Bronchial epithelial cell (primary cell): ENCODE measurements at places on chromosomes 6 and 20.
A peak's percentile ranks its signal among the peaks of the same experiment; 100 is the strongest.

DNA sequence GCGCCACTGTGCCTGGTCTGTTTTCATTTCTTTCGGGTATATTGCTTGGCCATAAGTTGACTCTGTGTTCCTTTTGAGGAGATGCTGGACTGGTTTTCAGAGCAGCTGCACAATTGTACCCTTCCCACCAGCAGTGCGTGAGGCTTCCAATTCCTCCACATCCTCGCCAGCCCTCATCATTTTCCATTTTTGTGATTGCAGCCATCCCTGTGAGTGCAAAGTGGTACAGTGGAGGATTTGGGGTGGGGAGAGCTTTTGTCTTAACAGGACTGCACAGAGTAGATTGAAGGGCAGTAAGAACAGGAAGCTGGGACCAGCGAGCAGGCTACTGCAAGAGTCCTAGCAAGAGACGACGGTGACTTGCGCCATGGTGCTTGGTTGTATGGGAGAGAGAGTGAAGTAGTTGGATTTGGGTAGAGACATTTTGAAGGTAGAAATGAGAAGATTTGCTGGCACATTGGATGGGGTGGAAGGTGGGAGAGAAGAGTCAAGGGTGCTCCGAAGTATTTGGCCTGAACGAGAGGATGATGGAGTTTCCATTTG is 18.3 kb downstream of the BCAS4 start:
- DNase-seq, result no peak

DNA sequence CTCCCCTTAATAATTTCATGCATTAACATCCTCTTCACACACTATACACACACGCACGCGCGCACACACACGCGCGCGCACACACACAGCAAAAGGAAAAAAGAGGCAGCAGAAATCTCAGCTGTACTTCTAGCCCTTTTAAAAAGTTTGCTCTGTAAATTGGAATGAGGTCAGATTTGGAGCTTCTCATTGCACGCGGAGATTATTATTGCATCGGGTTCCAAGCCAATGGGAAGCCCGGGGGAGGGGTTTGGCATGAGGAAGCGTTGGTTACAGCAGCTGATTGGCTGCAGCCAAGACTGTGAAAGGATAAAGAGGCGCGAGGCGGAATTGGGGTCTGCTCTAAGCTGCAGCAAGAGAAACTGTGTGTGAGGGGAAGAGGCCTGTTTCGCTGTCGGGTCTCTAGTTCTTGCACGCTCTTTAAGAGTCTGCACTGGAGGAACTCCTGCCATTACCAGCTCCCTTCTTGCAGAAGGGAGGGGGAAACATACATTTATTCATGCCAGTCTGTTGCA is at the start of gene SOX4:
Gene SOX4 (plus strand): TSS at position 340 of the 515 bp plus-strand sequence. CDS start 784 bp downstream, outside the sequence.
- DNase-seq, result peak; percentile 95

DNA sequence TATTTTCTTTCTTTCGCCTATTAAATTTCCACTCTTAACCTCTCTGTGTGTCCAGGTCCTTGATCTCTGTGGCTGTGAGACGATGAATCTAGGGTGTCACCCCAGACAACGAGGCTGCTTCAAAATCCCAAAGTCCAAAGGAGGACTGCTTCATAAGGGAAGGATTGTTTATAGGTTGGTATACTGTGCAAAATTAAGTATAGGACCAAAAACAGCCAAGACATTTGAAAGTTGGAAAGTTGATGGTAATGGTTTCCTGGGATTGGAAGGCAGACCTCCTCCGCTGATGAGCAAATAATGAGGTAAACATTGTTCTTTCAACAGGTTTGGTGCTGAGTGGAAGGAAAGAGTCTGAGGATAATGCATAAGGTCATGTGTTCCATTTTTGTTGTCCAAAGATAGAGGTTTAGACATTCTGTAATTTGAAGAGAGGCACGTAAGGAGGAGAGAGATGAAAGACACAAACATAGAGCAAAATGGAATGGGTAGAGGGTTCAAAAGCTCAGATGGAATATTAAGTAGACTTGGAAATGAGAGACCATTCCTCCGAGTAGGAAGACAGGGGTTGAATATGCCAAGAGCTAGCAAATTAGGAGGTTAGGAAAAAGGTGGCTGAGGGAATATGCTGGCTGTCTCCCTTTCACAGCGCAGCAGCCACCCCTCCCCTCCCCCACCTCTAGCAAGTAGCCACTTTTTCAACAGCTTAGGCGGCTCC is 24.8 kb downstream of the ZNF311 start:
- DNase-seq, result no peak

DNA sequence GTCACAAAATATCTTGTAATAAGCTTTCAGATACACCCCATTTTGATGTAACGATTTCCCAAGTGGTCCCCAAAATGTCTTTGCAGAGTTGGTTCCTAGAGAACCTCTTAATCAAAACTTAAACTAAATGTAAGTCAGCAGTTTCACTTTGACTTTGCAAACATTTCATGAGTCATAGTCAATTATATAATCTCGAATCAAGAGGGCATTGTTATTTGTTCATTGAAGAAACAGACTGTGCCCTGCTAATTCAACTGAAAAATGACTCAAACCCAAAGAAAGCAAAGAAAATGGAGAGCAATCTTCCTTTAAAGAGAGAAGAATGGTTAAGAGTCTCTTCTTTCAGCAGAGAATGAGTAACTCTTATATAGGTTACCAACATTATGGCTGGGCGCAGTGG is 58.3 kb downstream of the IPCEF1 start:
- DNase-seq, result peak; percentile 78

DNA sequence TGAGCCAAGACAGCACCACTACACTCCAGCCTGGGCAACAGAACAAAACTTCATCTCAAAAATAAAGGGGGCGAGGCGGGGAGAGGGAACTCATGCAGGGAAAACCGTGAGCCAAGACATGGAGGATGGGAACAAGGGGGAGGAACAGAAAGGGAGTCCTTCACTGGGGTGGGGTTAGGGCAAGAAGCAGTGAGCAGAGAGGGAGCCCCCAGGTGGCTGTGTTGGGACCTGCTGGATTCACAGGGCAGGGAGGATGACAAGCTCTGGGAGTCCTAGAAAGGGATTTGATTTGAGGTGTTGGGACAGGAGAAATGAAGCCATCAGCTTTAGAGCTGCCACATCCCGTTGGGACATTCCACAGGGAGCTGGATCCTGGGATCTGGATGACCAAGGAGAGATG is 90.6 kb upstream of the TOP1 start:
- no peak for DNase-seq

DNA sequence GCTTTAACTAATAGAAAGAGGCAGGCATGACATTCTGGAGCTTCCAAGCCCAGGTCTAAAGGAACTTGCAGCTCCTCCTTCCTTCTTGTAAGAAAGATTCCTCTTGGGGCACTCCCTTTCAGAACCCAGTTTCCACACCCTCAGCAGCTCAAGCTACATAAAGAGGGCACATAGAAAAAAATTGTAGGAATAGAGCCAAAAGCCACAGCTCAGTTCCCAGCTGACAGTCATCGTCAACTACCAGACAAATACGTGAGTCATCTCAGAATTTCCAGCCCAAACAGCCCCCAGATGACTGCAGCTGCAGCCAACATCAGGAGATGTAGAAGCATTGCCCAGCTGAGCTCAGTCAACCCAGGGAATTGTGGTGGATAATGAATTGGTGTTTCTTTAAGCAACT is 349.8 kb upstream of the ARID1B start:
- peak; percentile 98 for DNase-seq

GRCh38 chr6:151488226-151488625 is 5.6 kb upstream of the CCDC170 start:
- peak; percentile 25 for DNase-seq

GRCh38 chr6:159871906-159872305 is 18.9 kb upstream of the MAS1 start:
- DNase-seq, result no peak

GRCh38 chr20:24782301-24782700 is 166.8 kb upstream of the CST7 start:
- DNase-seq, result no peak

GRCh38 chr6:137155830-137156229 is 17.6 kb downstream of the IL22RA2 start:
- peak; percentile 80 for DNase-seq

- no peak for DNase-seq
These were observed 202.1 kb upstream of the PRDM1 start for GRCh38 chr6:105884011-105884410.

DNA sequence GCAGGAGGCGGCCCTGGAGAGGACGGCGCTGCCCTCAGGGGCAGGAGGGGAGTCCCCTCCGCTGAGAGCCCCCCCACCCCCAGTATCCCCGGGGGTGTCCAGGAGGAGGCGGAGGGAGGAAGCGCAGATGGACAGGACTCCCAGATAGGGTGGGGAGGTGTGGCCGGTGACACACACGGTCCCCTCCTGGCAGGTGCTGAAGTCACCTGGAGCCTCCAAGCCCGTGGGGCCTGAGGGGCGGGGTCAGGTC is 1.4 kb downstream of the STMN3 start:
- DNase-seq, result no peak

- DNase-seq, result no peak
These were observed 151.1 kb downstream of the UBE3D start for GRCh38 chr6:82914511-82914910.

DNA sequence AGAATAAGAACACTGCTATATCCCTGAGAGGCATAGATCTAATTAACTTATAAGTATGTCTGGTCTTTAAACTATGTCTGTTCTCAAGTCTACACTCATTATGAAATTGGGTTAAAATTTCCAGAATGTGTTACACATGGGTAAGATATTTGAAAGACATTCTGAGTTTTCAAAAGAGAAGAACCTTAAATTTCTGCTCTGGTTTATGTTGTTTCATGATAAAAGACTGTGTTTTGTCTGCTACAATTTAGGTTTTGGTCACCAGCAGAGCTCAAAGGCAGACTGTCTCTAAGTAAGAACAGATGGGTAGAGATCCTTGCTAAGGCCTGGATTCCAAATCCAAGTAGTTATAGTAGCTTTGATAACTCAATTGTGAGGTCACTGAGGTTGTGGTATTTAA is 6.0 kb downstream of the STMND1 start:
- DNase-seq, result no peak

- peak; percentile 30 for DNase-seq
These were observed 2.6 kb downstream of the ZNF165 start for GRCh38 chr6:28082939-28083338.

DNA sequence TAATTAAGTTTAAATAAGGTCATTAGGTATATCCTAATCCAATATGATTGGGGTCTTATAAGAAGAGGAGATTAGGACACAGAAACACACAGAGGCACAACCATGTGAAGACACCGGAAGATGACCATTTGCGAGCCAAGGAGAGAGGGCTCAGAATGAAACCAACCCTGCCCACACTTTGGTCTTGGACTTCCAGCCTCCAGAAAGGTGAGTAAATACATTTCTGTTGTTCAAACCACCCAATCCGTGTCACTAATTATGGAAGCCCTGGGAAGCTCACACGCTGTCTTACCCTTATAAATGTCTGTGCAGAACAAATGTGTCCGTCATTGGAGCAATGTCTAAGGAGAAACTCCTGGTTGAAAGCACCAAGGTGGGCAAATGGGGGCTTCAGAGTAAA is 95.0 kb downstream of the IYD start:
- no peak for DNase-seq

GRCh38 chr20:47980336-47981177 is 195.3 kb upstream of the SULF2 start:
- DNase-seq, result no peak

GRCh38 chr6:95286874-95287273 is 290.5 kb upstream of the MANEA start:
- DNase-seq, result no peak

- no peak for DNase-seq
These were observed 317.8 kb upstream of the SULF2 start for GRCh38 chr20:48102931-48103660.

GRCh38 chr6:93136111-93136510 is 283.2 kb downstream of the EPHA7 start:
- DNase-seq, result no peak

DNA sequence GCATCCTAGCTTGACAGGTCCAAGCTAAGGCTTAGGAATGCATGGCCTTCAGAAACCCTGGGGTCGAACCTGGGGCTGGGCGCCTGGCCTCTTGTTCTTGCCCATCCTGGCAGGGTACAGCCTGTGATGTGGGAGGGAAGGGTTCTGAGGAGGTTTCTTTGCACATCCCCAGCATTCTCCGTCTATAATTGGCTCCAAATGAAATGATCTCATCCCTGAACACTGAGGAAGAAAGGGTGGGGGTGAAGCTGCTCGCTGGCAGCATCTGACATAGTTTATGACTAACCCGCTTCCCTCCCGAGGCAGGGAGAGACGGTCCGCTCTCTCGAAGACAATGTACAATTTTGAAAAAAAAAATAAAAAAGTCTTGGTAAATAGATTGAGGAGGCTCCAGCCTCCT is 67.1 kb upstream of the ZNFX1 start:
- DNase-seq, result peak; percentile 64

DNA sequence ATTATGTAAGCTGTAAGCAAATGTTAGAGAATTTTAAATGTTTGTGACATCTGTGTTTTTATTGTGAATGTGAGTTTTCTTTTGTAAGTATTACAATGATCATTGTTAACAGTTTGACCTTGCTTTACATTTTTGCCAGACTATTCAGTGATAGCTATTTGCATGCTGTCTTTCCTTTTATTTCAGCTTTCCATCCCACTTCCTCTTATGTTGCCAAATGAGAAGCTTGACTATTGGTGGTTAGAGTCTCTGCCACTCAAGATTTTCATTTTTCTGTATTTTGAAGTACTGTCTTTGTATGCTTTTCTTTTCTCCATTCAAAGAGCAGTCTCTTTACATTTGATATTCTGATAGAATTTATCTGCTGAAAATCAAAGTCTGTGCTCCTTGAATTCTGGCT is 104.1 kb downstream of the PRIM2 start:
- no peak for DNase-seq

DNA sequence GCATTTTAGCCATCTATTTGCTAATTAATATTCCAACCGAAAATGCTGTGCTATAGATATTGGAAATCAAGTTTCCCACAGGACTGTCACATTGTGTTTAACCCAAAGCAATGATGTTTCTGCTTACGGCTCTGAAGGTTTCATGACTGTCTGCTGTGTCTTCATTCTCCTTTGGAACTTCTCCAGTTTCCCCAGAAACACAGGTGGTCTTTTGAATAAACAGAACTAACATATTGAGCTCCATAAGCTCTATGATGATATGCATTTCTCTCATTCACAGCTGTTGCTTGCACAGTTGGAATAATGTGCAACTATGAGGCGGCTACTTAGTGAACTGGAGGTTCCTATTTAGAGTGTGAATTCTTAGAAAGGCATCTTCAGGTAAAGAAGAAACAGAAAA is 266.0 kb upstream of the ID4 start:
- DNase-seq, result no peak

- no peak for DNase-seq
These were observed 23.7 kb upstream of the SLC23A2 start for GRCh38 chr20:5024982-5025381.

GRCh38 chr6:12369781-12370262 is 79.7 kb downstream of the EDN1 start:
- DNase-seq, result peak; percentile 80

GRCh38 chr6:55560290-55560885 is 18.6 kb downstream of the HMGCLL1 start:
- DNase-seq, result no peak

- DNase-seq, result peak; percentile 73
These were observed 113.2 kb upstream of the TENT5A start for GRCh38 chr6:81865712-81866111.

GRCh38 chr6:112016320-112016719 is 37.6 kb upstream of the CCN6 start:
- peak; percentile 72 for DNase-seq
